ENCODE measurements at places on chromosomes 13 and 19.

GRCh38 chr13:93222976-93223375 is 3.6 kb upstream of the GPC6 start:
- no peak for DNase-seq

DNA sequence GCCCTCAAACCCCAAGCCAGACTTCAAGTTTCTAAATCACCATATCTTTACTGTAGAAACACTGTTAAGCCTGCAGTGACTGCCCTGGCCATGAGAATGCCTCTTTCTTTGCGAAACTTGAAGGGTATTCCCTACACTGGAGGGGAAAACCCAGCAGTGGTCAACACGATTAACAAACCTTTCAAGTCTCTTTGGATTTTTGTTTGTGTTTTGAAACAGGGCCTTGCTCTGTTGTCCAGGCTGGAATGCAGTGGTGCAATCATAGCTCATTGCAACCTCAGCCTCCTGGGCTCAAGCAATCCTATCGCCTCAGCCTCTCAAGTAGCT is 17.4 kb upstream of the POMP start:
- no peak for DNase-seq

GRCh38 chr19:18317961-18318800 is 4.7 kb downstream of the LSM4 start:
- no peak for DNase-seq

GRCh38 chr13:103354171-103354570 is 288.0 kb upstream of the SLC10A2 start:
- no peak for DNase-seq

GRCh38 chr13:106034201-106034600 is 501.3 kb downstream of the EFNB2 start:
- no peak for DNase-seq

DNA sequence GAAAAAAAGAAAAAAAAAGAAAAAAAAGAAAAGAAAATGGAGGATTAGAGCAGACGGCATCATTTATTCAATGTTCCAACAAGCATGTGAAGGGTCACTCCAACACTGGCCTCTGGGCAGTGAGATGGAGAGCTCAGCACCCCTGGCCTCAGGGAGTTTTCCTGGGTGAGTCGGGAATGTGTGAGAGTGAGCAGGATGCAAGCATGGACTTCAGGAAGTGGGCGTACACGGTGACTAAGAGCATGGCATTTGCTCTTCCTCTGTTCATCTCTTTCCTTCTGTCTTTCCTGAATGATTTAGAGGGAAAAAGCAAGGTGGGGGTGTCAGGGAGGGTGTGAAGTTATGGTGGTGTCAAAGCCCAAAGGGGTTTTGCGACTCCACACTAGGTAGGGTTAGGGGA is 682 bp upstream of the CABP5 start:
- DNase-seq: no peak

DNA sequence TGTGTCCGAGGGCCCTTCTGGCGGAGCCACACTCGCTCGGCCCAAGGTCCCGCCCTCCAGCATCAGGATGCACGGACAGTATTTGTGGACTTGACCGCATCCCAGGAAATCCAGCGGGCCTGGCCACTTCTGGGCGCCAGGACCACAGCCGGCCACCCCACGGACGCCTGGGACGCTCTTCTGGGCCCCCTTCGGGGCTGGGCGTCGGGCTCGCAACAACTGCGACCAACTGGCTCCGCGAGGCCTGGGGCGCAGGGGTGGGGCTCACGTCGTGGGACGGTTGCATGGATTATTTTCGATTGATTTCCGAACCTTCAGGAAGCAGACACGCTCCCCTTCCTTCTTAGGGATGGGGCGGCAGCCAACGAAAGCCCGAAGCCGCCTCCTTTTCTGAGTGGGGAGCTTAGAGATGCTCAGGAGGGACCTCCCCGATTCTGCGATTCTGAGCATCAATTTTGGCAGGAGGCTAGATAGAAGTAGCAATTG is 521 bp upstream of the NUP58 start:
- no peak for DNase-seq

DNA sequence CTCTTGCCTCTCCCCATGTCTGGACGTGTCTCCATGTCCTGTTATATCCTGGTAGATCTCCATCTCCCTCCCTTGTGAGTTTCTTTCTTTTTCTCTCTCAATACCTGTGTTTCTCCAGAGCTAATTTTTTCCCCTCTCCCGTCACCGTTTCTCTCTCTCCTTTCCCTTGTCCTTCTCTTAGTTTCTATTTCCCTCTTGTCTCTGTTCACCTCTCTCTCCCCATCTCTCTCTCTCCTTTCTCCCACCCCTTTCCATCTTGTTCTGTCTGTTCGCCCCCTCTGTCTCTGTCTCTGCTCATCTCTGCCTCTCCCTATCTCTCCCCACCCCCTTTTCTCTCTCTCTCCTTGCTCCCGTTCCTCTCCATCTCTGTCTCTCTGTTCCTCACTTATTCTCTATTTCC is 13.0 kb downstream of the SLC8A2 start:
- no peak for DNase-seq

GRCh38 chr13:36068566-36068965 is 62.6 kb downstream of the DCLK1 start:
- no peak for DNase-seq

GRCh38 chr19:47152632-47153031 is 22.0 kb downstream of the SAE1 start:
- no peak for DNase-seq

- no peak for DNase-seq
Measured at GRCh38 chr13:76829572-76830327, 56.5 kb downstream of the KCTD12 start.

DNA sequence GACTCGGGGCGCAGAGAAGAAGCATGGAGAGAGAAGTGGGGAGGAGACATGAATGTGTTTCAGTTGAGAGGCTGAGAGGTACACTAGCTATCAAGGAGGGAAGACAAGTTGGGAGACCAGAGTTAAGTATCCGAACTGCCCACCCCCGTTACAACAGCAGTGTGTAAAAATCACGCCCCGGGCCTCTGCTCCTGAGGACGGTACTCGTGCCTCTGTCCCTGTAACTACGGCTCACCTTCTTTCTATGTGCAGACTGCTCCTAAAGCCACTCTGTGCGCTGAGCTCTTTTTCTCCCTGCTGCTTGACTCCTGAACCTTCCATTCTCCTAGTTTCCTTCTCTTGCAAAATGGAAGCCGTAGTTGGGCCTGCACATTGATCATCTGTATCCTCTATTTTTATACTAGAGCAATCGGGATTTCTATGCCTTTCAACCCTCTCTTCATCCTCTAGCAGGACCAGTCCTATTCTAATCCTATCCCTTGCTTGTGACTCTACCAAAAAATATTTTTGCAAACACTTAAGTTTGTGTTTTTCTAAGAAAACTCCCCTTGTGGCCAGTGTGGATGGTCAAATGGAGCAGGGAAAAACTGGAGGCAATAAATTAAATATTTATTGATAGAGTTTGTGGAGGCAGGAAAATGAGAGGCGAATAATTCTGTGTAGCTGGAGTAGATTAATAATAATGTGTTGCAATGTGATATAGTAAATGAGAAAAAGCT is 569 bp downstream of the POLR1D start:
- no peak for DNase-seq

DNA sequence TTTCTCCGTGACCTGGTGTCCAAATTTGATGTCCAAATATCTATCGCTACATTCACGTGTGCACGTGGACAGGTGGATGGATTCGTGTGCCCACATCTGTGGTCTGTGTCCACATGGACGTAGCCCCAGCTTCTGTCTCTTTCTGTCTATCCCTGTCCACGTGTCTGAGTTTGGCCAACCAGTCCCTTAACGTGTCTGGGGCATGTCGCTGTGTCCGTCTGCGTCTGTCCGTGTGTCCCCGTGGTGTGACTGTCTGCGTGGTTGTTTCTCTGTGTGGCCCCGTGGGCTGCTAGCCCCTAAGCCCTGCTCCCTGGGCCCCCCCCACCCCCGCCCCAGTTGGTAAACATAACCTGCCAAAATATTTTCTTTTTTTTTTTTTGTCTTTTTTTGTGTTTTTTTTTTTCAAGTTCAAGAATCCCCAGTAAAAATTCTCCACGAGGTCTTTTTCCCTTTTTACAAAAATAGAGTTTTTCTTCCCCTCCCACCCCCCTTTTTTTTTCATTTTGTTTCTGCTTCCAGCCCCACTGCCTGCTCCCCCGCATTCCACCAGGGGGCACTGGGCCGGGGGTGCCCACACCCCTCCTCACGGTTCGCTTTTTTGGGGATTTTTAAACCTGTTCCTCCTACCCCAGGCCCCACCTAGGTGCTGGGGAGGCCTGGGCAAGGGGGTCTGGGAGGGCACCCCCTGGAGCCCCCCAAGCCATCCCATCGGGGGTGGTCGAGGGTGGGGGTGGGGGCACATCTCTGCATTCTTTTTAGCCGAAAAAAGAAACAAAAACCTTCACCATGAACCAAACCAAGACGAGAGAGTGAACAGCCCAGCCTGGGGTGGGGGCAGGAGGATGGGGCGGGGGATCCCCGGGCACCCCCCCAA is 18.3 kb downstream of the PRKCSH start:
- DNase-seq: no peak

DNA sequence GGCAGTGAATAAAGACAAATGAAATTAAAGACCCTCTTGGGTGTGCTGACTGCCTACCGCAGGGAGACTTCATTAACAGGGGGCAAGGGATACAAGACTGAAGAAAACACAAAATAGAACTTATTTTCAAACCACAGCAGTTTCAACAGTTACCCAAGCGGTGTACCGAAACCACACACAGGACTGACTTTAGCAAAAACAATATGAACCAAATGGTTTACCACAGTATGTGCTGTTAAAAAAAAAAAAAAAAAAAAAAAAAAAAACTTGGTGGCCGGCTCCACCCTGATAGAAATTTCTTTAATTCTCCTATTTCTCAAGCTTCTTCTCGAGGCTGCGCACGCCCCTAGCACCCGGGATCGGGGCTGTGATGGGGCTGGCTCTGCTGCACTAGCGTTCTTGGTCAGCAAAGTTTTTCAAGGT is 42.6 kb downstream of the KLF2 start:
- no peak for DNase-seq

- DNase-seq: no peak
Measured at GRCh38 chr13:48930918-48931317, 44.8 kb upstream of the FNDC3A start.

DNA sequence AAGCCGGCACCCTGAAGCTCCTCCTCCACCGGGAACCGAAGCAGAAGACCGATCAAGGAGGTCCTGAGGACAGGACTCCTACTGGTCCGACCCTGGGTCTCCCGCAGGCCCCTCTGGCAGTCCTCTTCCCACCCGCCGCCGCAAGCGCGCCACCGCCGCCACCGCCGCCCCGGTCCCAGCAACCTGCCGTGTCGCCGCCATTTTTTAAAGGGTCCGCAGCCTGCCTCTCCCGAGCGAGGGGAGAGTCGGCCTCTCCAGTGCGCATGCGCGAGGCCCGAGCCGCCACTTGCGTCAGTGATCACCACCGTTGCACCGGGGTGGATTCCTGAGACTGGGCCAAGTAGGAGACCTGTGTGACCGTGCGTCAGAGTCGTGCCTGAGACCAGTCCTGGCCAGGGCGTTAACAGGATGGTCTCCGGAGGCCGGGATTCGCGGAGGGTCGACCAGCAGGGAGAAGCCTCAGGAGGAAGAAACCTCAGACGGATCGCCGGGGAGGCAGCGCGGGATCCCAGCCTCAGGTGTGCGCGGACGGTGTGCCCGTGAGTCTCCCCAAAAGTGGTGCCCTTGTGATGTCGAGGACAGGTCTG is 51.6 kb downstream of the ZNF146 start:
- DNase-seq: no peak

DNA sequence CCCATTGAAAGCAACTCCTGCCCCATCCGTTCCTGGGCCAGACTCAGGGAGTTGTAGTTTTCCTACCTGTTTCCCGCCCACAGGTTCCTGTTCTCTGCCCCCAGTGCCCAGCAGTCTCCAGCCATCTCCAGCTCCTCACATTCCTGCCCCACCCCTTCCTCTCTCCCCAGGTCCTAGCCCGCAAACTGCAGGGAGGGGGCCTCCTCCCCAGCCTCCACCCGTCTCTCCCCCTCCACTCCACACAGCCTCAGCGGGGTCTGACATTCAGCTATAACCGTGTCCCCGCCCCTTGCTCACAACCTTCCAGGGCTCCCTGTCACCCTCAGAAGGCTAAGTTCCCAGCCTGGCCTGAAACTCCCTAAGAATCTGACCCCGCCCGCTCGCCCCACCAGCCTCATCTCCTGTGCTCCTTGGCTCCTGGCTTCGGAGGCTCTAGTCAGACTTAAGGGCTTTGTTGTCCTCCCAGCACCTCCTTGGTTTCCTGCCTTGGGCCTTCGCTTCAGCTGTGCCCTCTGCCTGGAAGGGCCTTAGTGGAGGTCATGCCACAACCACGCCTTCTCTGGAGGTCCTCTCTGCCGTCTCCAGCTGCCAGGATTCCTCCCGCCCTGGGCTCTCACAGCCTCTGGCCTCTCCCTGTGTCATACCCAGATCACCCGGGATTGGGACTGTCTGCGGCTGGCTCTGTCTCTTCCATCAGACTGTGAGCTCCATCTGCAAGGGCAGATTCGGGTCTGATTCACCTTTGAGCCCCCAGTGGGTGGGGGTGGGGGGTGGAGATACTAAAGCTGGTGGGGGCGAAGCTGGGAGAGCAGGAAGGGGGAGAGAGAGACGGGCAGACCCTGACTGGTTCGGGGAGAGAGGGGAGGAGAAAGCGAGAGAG is 5.1 kb upstream of the SPACA6 start:
- DNase-seq: no peak

GRCh38 chr13:86907156-86907555 is 764.0 kb upstream of the SLITRK5 start:
- DNase-seq: no peak

DNA sequence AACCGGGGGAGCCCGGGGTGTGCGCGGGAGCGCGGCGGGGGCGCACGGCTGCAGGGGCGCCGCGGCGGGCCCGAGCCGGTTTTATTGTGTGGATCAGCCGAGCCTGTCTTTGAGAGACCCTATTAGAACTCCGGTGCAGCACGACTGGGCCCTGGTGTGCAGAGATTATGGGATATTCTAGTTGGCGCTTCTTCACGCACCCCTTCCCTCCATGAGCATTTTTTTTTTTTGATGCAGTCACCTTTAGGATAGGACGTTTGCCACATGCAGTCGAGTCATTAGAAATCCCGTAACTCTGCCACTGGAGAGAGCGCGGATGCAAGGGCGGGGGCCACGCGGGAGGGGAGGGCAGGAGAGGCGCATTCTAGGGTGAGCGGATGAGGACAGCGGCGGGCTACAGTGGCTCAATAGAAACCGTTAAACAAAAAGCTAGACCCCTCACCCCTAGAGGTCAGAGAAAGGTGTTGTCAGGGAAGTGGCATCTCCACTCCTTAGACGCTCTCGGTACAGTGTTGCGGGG is 3.7 kb downstream of the FGF9 start:
- DNase-seq: no peak

GRCh38 chr13:107834717-107835116 is 380.6 kb downstream of the LIG4 start:
- DNase-seq: no peak

DNA sequence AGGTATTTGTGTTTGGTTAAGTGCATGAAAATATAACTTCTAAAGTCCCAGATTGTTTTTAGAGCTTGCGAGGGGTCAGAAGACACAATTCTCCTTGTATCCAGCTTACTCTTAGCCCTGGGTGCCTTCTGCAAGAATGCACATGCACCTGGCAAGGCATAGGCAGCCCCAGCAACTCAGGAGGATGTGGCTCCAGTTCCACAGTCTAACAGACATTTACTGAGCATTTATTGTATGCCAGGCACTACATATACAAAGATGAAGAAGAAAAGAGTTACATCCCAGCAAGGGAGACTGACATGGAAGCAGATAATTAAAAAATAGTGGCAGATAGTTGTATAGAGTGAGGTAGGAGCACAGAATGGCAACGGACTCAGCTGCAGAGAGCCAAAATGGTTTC is 101.1 kb upstream of the FRY start:
- no peak for DNase-seq

- DNase-seq: no peak
Measured at GRCh38 chr19:1356508-1356865, 27.2 kb upstream of the NDUFS7 start.

GRCh38 chr19:42251572-42252358 is 3.2 kb downstream of the ERF start:
- no peak for DNase-seq

GRCh38 chr19:28847468-28847867 is 365.5 kb downstream of the UQCRFS1 start:
- no peak for DNase-seq

Data from activated CD4-positive, alpha-beta T cell treated with anti-CD3 and anti-CD28 coated beads for 24 hours (primary cell).